Peyer's patch (tissue), 4 donors: ENCODE measurements at places on chromosomes 5 and 9. TPM values are rescaled to one million over a fixed set of nuclear protein-coding genes. Genes with fewer than 3 reads are reported as not detected.

Gene CREBRF
- 37.9 TPM for total RNA-seq

Gene NUDT12
- total RNA-seq = 22.4 TPM

Gene PCDHA12
- total RNA-seq = not detected

- no peaks in the 10 kb centered on the region for H3K36me3 ChIP-seq
- no peak overlapping the region for H3K4me3 ChIP-seq
- H3K27me3 ChIP-seq = no peaks in the 10 kb centered on the region
- DNase-seq = no peak
- H3K27ac ChIP-seq = no peak overlapping the region
- H3K4me1 ChIP-seq = peaks cover 6% of the 10 kb centered on the region
These were observed 728.9 kb downstream of the MAT2B start for GRCh38 chr5:164234321-164234720.

GRCh38 chr9:14326264-14326826 is 12.4 kb upstream of the NFIB start:
- H3K4me3 ChIP-seq = no peak overlapping the region
- H3K36me3 ChIP-seq = no peaks in the 10 kb centered on the region
- H3K4me1 ChIP-seq = no peaks in the 10 kb centered on the region
- no peak for DNase-seq
- H3K27ac ChIP-seq = no peak overlapping the region

- peaks cover 56% of the 10 kb centered on the region for H3K36me3 ChIP-seq
- H3K27ac ChIP-seq = no peak overlapping the region
- H3K4me1 ChIP-seq = no peaks in the 10 kb centered on the region
- no peak overlapping the region for H3K4me3 ChIP-seq
These were observed 15.5 kb downstream of the CARD19 start for GRCh38 chr9:93111371-93112115.

GRCh38 chr5:129616517-129616916 is 131.4 kb upstream of the MINAR2 start:
- H3K36me3 ChIP-seq = no peaks in the 10 kb centered on the region
- H3K4me3 ChIP-seq = no peak overlapping the region
- no peaks in the 10 kb centered on the region for H3K4me1 ChIP-seq
- H3K27me3 ChIP-seq = no peaks in the 10 kb centered on the region
